ENCODE measurements at places on chromosomes 1 and 21.

DNA sequence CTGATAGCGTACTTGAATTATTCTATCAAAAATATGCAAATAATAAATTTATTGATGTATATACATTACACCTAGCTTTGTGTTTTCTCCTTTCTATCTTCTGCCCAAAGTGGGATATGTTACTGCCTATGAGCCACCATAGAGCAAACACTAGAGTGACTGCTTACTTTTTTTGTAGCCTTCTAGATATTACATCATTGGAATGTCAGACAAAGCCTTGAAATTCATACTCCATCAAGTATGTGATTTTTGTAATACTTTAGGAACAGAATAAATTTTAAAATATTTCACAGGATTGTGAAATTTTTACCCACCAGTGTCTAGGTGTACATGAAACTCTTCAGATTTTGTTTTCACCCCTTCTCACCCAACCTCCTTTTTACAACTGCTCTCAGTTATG is 787.6 kb downstream of the USP25 start:
- DNase-seq, result no peak

- DNase-seq, result no peak
These were observed 11.0 kb downstream of the AHCYL1 start for GRCh38 chr1:109995536-109995935.

DNA sequence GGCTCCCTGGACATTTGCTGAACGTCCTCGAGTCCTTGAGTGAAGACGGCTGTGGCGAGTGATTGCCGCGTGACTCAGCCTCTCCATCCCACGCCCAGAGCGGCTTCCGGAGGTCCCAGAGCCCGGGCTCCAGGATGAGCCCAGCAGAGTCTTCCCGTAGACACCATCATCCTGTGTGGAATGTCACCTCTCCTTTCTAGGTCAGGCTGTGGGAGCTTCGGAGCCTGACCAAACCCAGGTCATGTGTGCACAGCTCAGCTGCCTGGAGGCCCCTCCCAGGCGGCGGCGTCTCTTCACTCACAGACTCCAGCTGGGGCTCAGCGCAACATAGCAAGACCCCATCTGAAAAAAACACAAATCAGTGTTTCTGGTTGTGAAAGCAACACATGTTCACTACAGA is 38.2 kb downstream of the PRKCZ start:
- no peak for DNase-seq

DNA sequence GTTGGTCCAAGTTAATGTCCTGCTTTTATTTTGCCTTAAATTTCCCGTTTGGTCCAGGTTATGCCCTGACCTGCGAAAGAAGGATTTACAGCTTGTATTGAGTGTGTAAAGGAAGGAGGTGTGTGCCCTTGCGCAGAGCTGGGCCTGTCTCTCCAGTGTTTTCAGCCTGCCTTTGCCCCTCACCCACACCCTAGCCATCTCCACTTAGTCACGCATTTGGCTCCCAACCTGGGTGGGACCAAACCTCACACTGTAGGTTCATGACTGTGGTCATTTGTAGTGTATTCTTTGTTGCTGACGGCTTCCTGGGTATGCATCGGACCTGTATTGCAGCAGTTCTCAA is 572 bp upstream of the SRSF10 start:
- peak; percentile 28 for DNase-seq

- no peak for DNase-seq
These were observed 111.9 kb downstream of the CACHD1 start for GRCh38 chr1:64581843-64582185.
